ENCODE measurements at places on chromosomes 12 and 14. TPM values are rescaled to one million over a fixed set of nuclear protein-coding genes. Genes with fewer than 3 reads are reported as not detected.

- DNase-seq: peak; percentile 18
These were observed 41.1 kb downstream of the AREL1 start for GRCh38 chr14:74671789-74672188.

Gene AMDHD1
- total RNA-seq: 2.2 TPM

Gene VPS29
- 60.5 TPM for total RNA-seq

GRCh38 chr12:76183459-76184186 lies 99.1 kb upstream of the NAP1L1 start:
- no peak for DNase-seq

Gene WSCD2
- 6.5 TPM for total RNA-seq

DNA sequence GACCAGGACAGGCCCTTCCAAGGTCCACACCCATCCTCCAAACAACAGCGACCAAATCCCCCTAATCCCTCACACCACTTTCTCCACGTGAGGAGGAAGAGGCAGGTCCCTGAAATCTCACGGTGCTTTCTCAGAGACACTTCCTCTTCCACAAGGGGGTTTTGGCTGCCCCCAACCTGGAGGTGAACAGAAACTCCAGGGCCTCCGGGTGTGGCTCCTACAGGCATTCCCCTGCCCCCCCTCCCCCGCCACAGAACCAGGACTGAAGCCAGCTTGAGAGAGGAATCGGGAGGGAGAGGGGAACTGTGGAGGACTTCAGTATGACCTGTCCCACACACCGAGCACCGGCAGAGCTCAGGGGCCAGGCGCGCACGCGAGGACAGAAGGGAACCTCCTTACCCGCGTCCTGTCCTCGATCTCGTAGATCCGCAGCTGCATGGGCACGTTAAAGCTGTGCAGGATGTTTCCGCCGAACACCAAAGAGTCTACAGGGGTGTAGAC lies 60.2 kb downstream of the KDM2B start:
- no peak for DNase-seq

- no peak for DNase-seq
These were observed 41.4 kb downstream of the COX16 start for GRCh38 chr14:70317969-70318634.

- DNase-seq: no peak
These were observed 9.6 kb downstream of the BMP4 start for GRCh38 chr14:53947094-53947445.

DNA sequence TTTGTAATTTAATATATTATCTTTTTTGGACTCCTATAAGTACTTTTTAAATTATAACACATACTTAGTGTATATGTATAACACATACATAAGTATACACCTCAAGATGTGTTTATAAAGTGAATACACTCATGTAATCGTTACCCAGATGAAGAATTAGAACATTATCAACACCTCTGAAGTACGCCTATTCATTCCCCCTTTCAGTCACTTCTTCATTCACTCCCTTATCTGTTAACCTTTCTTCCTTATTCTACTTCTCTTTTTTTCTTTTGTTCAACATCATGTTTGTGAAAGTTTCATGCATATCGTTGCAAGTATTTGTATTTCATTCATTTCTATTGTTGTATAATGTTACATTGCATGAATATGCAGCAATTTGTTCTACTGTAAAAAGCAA lies 98.5 kb downstream of the ARID2 start:
- DNase-seq: no peak

Gene SIX6
- total RNA-seq: 0.05 TPM

GRCh38 chr12:97306147-97306546 lies 156.5 kb upstream of the RMST start:
- no peak for DNase-seq

- no peak for DNase-seq
These were observed 152.3 kb upstream of the EGLN3 start for GRCh38 chr14:34103176-34103575.

GRCh38 chr12:91094957-91095356 lies 16.3 kb downstream of the LUM start:
- DNase-seq: no peak

DNA sequence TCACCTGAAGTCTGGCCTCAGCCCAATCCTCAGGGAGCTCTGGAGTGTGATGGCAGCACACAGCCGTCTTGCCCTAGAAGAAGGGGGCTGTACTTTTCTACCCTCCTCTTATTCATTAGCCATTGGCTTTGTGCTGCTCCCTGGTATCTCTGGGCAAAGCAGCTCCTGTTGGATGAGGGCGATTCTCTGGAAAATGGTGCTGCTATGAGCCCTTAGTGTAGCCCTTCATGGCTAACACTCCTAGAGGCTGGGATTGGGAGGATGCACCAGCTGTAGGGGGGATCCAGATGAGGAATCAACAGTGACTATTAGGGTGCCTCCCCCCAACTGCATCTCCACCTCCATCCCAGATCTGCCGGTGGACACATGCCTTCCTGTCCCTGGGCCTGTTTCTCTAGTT lies 32.6 kb downstream of the RPH3A start:
- no peak for DNase-seq

- DNase-seq: no peak
These were observed 3.4 kb upstream of the DLK1 start for GRCh38 chr14:100723135-100723829.

GRCh38 chr12:47824198-47824597 lies 4.5 kb upstream of the HDAC7 start:
- no peak for DNase-seq

Gene CCDC197
- not detected for total RNA-seq

Gene LRRC10
- not detected for total RNA-seq

Gene ERBB3
- total RNA-seq: 77.3 TPM

- no peak for DNase-seq
These were observed 104.1 kb upstream of the RAP1B start for GRCh38 chr12:68506619-68507018.

DNA sequence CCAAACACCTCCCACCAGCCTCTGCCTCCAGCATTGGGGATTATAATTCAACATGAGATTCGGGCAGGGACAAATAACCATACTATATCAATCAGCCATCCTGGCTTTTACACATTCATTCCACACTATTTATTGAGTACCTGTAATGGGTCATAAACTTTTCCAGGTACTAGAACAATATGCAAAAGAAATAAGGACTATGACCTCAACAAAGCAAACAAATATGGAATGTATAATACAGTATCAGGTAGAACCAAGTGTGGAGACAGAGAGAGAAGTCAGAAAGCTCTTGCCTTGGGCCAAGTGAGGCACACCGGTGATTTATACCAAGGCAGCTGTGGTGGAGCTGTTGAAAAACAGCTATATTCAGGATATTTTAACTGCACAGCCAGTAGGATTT lies 116.3 kb downstream of the TSPAN8 start:
- DNase-seq: no peak

Gene CMKLR1
- total RNA-seq: 3.3 TPM

DNA sequence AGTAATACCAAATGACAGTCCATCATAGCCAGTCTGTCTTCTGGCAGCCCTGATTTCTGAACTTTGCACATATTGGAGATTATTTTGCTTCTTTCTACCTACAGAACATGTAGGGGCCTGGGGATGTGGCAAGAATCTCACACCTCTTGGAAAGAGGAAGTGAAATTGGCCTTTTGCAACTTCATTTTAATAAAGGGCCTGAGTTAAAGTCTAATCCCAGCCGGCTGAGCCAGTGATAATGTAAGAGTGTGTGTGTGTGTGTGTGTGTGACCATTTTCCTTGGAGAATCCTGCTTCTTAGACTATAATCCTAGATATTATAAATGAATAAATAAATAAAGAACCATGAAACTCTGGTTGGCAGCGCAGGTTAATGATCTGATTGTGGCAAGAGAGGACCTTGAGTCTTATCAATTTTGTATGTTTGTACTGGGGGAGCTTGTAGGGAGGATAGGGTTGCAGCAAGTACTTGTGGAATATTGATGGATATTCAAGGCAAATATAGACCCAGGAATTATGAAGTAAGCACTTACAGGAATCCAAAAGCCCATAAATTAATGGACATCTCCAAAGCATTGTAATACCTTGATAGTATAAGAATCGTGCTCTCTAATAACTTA lies 233.2 kb upstream of the AMIGO2 start:
- DNase-seq: no peak

Gene C3AR1
- total RNA-seq: 3.4 TPM

GRCh38 chr12:24960222-24960855 lies 11.4 kb upstream of the BCAT1 start:
- no peak for DNase-seq

Gene IL31
- not detected for total RNA-seq

DNA sequence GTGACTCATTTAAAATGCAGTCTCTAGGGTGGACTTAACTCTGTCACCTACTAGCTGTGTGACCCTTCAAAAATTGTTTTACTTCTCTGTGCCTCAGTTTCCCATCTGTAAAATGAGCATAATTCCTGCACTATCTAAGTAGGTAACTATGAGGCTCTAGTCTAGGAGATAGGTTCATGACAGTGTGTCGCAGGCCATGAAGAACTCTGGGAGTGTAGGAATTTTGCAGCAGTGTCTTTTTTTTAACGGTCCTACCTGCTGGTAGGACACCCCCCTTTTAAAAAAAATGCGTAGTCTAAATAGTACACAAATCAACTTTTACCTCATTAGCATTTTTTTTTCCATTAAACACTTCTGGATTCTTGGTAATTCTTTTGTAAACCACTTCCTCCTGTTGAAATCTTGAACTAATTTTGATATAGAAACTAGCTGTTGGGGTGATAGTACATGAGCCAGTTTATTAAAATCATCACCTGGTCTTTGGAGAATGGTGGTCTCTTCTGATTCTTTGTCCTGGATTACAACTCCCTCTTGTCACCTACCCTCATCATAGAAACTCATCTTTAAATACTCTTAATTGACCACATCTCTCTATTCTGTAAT lies 86.0 kb upstream of the SLC38A2 start:
- DNase-seq: no peak

Gene LRFN5
- total RNA-seq: 5.3 TPM

DNA sequence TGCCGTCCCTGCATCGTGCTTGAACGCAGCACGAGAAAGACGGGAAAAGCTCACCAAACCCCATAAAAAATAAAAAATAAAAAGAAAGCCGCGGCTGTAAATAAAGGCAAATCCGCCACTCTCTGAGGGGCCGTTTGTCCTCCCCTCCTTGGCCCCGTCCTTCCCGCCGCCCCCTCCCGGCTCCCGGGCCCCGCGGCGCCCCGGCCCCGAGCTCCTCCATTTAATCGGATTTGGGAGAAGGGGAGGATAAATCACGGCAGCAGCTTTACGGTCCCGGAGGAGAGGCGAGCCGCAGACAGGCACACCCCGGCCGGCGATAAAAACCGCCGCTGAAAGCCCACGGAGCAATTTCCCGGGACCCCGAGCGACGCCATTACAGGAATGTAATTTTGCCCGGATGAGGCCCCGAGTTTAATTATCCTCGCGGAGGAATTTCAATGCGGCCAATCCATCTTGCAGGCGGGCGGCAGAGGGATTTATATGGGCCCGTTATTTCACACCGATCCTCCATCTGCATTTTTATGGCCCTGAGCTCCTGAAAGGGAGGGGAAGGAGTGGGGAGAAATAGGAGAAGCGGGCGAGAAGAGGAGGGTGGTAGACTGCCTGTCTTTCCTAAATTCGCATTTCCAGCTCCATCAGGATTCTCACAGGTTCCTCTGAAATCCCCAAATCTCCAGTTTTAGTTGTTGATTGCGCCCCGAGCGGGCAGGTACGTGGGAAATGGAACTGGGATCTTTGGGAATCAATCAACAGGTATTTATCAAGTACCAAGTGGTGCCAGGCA lies 1.3 kb upstream of the ATP5MC2 start:
- DNase-seq: no peak

GRCh38 chr14:54503486-54503885 lies 6.2 kb upstream of the CGRRF1 start:
- no peak for DNase-seq

Gene ARHGAP9
- 13.6 TPM for total RNA-seq

Gene CIROP
- not detected for total RNA-seq

GRCh38 chr12:105455261-105455660 lies 124.8 kb downstream of the C12orf75 start:
- DNase-seq: peak; percentile 39

- DNase-seq: peak; percentile 66
These were observed 134.7 kb downstream of the FGD4 start for GRCh38 chr12:32533971-32534590.

Gene RARG
- 28.9 TPM for total RNA-seq

GRCh38 chr14:99163446-99163845 lies 108.6 kb downstream of the BCL11B start:
- no peak for DNase-seq

Gene OTOGL
- 0.74 TPM for total RNA-seq

GRCh38 chr12:54991991-54992375 lies 7.4 kb upstream of the TESPA1 start:
- no peak for DNase-seq

- no peak for DNase-seq
These were observed 52.1 kb downstream of the PTPN21 start for GRCh38 chr14:88502740-88503139.

DNA sequence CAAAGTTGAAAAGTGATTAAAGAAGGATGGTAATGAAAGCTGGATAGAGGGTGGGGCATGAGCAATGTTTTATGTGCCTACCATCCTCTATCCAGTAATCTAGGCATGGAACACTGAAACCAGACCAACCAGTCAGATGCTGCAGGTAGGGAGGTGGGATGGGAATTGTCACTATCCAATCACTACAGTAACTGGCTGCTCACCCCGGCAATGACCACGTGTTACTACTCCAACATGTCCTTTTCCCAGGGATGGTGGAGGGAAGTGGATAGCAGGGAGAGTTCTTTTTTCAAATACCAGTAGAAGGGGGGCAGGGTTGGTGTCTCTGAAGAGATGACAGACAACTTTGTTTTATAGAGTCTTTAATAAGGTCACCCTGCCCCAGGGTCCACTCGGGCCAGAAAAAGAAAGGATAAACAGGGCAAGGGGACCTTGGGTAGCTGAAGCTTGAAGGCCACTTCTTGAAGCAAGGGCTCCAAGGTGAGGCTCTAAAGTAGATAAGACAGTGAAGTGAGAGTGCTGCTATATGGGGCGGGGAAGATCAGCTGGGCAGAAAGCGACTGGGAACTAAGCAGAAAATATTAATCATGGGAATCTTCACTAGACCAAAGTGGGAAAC lies 14.7 kb upstream of the CDH24 start:
- peak; percentile 59 for DNase-seq

- no peak for DNase-seq
These were observed 99.6 kb downstream of the RIN3 start for GRCh38 chr14:92613008-92613658.

- no peak for DNase-seq
These were observed 11.6 kb downstream of the RAP1B start for GRCh38 chr12:68622250-68622649.

Gene HOXC12
- not detected for total RNA-seq

GRCh38 chr12:116813271-116814041 lies 67.8 kb downstream of the HRK start:
- no peak for DNase-seq

- no peak for DNase-seq
These were observed 13.4 kb upstream of the NAV3 start for GRCh38 chr12:77817276-77817675.

Gene SLC38A4
- total RNA-seq: 5.6 TPM

DNA sequence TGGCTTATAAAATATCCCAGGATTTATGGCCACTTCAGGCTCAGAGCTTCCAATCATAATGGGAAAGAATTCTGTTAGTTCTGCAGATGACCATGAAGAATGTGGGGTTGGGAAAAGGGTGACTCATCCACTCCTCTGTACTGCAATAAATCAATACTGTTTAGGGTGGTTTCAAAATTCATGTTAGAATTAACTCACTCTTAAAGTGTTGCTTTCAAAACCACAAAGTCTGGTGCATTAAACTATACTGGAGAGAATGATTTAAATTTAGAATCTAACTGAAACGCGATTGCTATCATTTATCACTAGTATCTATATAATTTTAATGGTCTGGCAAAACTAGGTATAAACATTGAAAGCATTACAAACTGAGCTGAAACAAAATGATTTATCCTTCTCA lies 798 bp downstream of the CCDC198 start:
- no peak for DNase-seq

Gene CEBPE
- total RNA-seq: not detected

Gene SCN8A
- 10.4 TPM for total RNA-seq

Gene DDN
- 1.0 TPM for total RNA-seq
